Ammon's horn (tissue), 1 donor: ENCODE measurements at places on chromosomes 16 and 17.

GRCh38 chr16:88941913-88942909, 34.8 kb downstream of the CBFA2T3 start:
- DNase-seq, result no peak

DNA sequence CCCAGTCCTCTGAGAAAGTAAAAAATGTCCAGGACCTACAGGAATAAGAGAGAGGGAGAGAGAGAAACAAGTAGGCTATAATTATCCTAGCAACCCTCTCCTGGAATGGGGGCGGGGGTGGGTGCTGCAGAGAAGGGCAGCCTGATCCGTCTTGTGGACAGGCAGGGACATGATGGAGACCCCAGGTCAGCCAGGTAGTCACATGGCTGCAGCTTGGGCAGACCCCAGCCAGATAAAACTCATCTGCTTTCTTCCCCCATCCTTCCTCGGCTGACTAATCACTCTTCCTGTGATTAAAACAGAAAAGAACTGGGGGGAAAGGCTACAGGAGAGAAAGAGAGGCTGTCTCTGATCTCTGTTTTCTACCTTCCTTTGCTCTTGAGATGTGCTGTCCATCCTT, 32.6 kb downstream of the COPZ2 start:
- DNase-seq, result no peak

GRCh38 chr16:75620326-75621169, 2.5 kb downstream of the ADAT1 start:
- DNase-seq, result no peak

DNA sequence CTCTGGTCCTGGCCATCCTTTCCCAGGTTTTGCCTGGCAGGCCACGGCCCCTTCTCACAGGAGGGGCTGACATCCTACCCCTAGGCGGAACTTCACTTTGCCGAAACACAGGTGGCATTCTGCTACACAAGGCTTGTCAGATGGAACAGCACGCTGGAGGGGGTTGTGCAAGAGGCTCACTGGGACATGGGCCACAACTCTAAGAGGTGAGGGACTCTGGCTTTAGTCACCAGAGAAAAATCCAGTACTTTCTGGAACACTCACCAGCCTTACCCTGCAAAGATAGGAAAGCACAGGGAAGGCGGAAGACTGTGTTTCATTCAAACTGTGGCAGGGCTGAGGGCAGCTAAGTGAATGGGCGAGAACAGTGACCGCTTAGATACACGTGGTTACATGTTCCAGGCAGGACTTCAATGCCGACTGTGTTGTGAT, 18.3 kb downstream of the CDC42EP4 start:
- DNase-seq, result no peak

DNA sequence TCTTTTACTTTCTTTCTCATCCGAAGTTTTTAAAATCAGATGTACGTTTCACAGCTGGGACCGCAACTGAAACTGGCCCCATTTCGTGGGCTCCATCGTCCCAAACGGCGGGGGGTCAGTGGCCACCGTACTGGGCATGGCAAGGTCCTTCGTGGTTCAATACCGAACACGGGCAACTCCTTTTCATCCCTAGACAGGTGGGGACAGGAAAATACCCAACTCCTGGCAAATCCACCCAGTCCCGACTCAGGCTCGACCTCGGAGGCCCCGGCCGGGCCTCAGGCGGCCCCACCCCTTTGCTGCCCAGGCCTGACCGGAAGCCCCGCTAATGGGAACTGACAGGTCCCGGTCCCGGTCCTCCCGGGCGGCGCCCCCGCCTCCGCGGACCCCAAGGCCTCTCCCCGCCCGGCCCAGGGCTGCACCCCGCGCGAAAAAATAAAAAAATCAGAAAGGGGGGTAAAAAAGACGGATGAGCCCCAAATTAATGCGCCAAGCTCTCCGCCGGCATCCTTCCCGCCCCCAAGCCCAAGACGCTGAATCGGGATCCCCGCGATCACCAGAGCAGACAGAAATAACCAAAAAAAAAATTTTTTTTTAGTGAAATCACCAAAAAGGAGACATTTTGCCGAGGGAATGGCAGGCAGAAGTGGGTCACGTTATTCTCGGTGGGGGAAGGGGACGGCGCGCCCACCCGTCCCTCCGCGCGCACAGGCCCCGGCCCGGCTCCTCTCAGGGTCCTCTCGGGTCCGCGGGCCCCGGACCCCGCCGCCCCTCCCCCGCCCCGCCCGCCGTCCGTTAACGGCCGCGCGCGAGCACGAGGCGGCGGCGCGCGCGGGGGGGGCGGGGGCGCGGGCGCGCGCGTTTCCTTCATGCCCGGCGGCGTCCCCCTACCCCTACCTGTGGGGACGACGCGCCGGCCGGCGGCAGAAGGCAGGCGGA, 562 bp downstream of the ZC3H7A start:
- DNase-seq, result peak; percentile 43

GRCh38 chr16:20940871-20941635, 40.5 kb downstream of the LYRM1 start:
- DNase-seq, result no peak

DNA sequence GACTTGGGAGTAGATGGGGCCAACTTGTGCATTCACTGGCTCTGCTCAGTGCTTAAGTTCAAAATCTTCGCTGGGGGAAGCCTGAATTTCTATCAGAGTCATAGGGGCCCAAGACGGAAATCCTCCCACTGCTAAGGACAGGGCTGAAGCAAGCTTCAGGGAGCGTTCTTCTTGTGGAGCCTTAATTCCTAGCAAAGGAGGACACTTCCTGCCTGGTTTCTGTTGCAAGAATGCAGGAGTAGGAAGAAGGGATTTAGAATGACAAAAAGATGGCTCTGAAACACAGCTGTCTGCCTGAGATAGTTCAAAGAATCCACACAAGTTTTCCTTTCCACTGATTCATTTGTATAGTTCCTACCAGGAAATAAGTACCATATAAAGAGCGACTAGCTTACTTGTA, 26.4 kb downstream of the PSME3IP1 start:
- DNase-seq, result no peak

GRCh38 chr17:60510031-60510430, 16.0 kb downstream of the APPBP2 start:
- no peak for DNase-seq

- no peak for DNase-seq
Measured at GRCh38 chr17:3978421-3979289, 14.4 kb upstream of the ATP2A3 start.

DNA sequence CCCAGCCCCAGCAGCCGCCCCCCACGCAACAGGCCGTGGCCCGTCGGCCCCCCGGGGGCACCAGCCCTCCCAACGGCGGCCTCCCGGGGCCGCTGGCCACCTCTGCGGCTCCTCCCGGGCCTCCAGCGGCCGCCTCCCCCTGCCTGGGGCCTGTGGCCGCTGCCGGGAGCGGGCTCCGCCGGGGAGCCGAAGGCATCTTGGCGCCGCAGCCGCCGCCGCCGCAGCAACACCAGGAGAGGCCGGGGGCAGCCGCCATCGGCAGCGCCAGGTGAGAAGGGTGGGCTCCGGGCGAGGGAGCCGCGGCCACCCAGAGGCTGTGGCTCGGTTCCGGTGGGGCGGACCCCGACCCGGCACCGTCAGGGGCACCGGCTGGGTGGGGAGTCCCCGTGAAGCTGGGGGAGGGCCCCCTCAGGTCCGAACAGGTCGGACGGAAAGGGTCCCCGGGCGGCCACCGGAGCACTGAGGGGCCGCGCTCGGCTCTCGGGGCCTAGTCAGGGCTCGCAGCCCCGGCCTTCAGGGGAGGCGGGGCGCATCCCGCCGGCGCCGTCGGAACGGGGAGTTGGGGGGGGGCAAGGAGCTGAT, 583 bp downstream of the ATXN2L start:
- DNase-seq, result no peak

DNA sequence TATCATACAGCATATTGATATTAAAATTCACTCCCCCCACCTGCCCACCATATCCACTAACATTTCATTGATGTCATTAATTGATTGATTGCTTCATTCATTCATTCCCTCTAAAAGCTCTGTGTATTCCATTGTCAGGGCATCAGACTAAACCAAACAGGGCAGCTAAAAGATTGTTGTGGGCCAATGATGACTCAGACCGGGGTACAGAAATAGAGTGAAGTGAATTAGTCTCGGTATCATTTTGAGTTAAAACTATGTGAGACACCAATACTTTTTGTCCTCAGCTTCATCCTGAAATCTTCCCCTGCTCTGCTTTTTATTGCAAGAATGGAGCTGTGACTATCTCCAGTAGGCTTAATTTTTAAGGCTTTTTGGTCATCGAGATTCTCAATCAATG, 868.3 kb downstream of the CDH11 start:
- DNase-seq, result no peak

- no peak for DNase-seq
Measured at GRCh38 chr16:11411059-11411550, 65.8 kb downstream of the RMI2 start.

GRCh38 chr16:29290631-29291247, 115.8 kb downstream of the NPIPB11 start:
- DNase-seq, result peak; percentile 49

DNA sequence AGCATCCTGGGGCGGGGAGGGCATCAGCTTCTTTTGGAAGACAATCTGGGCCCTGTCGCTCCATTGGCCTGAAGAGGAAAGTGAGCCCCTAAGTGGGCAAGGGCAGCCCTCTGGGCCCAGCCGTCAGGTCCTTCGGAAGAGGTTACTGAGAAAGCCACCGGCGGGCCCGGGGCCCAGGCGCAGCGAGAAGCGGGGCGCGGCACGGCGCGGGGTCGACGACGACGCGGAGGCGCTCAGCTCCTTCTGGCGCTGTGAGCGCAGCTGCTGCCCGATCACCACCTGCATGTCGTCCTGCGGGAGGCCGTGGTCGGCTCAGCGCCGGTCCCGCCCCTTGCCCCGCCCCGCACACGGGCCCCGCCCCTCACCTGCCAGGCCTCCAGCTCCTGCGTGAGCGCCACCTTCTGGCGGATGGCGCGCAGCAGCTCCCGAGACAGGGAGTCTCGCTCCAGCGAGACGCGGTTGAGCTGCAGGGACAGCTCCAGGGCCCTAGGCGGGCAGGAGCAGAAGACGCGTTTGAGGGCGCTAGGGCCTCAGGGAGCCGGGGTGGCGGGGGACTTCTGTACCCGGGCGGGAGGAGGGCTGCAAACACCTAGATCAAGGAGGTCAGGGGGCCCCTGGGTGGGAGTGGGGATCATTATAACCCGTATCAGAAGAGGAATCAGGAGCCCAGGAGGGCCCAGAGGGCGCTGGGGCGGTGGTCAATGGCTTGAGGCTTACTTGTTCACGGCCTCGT, 4.3 kb downstream of the THOC6 start:
- peak; percentile 78 for DNase-seq
